Left colon (tissue), 2 donors: ENCODE measurements at places on chromosomes 5 and 9.
A peak's percentile ranks its signal among the peaks of the same experiment; 100 is the strongest.

DNA sequence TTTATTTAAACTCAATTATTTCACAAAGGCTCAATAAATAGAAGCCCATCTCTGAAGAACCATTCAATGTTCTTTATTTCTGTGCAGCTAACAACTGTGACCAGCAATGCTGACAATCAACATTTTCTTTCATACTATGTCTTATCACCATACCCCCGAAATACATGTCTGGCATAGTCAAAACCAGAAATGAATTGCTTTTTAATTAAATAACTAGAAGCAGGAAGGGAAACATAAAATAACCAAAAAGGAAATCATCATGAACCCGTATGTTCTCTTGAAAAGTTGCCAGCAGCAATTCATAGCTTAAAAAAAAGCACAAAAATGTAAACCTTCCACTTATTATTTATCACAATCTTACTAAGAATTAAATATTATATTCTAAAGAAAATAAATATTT, 212.4 kb downstream of the TMEM232 start:
- DNase-seq, result no peak

GRCh38 chr9:73149371-73150067, 2.1 kb upstream of the ANXA1 start:
- no peak for DNase-seq

DNA sequence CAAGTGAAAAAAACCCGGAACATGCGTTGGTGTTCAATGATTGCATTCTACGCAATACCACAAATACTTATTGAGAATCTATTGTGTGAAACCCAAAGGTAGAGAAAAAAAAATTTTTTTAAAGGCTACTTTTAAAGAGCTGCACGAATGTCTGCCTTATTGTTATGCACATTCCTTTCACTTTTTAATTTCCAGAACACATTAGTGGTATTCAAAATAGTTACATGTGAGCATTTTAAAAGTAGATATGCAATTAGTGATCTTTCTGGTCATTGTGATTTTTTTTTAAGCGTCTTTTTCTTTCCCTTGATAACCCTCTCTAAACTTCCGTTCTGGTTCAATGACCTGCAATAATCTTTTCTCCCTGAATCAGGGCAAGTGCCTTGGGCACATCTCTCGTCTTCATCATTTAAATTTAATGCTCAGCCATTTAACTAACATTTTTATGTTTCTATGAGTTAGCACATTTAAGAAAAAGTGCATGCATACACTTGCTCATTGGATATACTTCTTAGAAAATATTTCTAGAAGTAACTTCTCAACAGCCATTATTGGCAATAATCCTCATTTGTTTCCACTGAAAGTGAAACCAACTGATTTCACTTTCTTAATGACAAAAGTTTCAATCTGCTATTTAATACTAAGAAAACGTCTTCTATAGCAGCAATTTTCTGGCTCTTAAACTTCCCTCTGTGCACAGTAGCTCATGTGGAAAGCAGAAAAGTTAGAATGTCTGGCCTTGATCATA, 80.3 kb downstream of the CDH6 start:
- no peak for DNase-seq

GRCh38 chr5:44388321-44389089, 715 bp downstream of the FGF10 start:
- DNase-seq, result no peak

GRCh38 chr5:34675857-34676256, 19.7 kb downstream of the RAI14 start:
- no peak for DNase-seq

DNA sequence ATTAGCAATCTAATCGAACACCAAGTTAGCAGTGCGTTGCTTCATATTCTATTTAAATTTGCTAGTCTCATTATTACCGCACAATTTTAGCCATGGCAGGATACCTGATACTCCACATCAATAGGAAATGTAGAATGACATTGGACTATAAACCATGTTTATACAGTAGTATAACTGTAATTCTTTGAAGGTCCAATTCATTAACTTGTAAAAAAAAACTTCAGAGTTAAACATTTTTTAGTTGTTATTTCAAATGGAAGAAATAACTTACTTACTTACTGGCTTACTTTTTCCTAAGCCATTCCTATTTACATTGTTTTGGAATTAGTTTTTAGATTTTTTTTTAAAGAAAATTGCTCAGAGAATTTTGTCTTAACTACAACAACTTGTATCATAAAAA, 35.4 kb upstream of the ACOT12 start:
- no peak for DNase-seq

- DNase-seq, result peak; percentile 44
Measured at GRCh38 chr5:79020861-79021561, 35.9 kb upstream of the ARSB start.

GRCh38 chr5:127849891-127850290, 146.7 kb downstream of the CCDC192 start:
- peak; percentile 52 for DNase-seq

DNA sequence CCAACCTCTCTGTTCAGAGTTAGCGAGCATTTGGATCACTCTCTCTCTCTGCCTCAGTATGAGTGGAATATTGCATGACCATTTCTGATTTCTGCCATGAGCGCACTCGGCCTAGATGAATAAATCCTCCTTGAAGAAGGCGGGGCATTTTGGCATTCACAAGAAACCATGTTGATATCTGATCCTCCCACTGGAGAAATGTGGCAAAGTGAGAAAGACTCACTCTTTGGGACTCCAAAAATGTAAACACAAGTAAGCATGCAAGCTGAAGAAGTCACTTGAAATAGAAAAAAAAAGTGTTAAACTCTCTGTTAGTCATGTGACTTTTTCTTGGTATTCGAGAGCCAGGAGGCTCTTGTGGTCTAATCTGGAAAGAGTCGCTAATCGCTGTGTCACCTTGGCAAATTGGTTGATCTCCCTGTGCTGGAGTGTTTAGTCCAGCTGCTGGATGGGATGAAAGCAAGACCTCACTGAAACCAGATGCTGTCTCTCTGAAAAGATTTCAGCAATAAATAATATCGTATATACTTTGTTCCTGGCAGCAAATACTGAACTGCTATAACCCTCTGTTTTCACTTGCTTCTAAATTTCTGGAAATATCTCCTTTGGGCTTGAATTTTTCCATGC, 95.5 kb downstream of the GHR start:
- DNase-seq, result no peak

- no peak for DNase-seq
Measured at GRCh38 chr5:173326501-173326960, 1.7 kb downstream of the STC2 start.

DNA sequence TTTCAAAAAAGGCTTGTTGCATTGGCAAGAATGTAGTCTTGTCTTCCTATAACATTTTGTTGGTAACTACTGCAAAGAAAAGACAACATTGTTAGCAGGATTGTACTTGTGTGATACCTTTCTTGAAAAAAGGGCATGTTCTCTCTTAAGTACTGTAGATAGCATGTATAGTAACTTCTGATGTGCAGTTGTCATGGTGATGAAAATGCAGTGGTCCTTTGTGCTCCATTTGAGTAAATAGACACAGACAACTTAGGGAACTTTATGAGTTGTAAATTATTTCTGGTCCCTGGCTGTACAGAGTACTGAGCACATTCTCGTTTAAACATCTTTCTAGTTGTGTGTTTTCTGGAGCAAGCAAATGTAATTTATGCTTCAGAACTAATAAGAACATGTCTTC, 103.3 kb downstream of the CD180 start:
- no peak for DNase-seq

DNA sequence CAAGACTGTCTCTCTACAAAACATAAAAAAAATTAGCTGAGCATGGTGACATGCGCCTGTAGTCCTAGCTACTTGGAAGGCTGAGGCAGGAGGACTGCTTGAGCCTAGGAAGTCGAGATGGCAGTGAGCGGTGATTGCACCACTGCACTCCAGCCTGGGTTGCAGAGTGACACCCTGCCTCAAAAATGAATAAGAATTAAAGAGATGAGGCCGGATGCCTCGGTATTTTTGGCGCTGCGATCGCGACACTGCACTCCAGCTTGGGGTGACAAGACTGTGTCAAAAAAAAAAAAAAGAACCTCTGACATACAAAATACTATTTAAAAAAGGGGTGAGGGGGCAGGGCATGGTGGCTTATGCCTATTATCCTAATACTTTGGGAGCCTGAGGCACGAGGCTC, 7.3 kb downstream of the GPBP1 start:
- DNase-seq, result no peak

DNA sequence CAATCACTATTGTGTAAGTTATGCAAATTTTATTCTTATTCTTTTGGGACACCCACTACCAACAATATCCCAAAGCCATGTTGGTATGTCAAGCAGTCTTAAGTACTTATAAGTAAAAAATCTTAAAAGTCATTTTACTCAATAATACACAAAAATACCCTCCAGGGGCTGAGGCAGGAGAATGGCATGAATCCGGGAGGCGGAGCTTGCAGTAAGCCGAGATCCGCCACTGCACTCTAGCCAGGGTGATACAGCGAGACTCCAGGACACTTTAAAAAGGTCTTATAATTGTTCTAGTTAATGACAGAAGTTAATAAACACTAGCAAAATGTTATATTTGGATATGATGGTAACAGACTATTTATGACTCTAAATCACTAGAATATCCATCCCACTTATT, 16.8 kb downstream of the CLINT1 start:
- DNase-seq, result no peak

- peak; percentile 88 for DNase-seq
Measured at GRCh38 chr5:177086654-177087397, at the start of gene FGFR4. FGFR4 (plus strand) TSS chr5:177086915; CDS start chr5:177089603, 2,688 bp downstream.

GRCh38 chr9:123952641-123953495, 22.9 kb upstream of the DENND1A start:
- no peak for DNase-seq

DNA sequence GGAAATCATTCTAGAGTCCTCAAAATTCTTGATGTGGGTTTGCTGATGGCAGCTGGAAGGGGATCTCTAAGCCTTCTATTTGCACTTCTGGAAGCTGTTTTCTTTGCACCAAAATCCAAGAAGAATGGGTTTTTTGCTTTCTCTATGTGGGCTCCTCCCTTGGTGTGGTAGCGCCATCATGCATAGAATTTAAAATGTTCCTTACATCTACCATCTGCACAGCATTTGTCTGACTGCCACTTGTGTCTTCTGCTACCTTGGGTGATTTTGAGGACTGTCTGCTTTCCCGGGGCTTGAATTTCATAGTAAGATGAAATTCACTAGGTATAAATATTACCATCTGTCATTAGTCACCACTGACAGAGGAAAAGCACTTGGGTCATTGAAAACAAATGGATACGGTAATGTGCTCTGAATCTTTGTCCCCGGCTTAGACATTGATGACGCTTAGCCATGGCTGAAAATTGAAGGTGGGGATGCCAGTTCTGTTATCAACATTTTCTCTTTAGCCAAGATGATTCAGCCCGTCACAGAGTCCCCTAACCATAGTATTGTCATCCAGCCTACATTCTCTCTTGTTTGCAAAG, 30.0 kb downstream of the SNX30 start:
- no peak for DNase-seq

DNA sequence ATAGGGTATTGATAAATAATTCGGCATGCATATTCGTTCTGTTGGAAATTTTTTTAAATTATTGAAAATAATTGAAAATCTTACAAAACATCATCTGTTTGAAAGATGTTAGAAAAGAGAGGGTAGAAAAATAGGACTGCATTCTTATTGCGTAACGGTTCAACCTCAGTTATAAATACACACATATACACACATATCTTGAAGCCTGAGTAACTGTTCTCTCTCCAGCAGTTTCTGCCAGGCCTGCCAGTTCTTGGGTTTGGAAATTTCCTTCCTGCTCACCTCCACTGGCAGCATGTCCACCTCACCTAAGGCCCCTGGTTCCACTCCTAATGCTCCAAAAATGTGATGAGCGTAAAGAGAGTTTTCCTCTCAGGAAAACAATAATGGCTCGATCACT, 9.1 kb downstream of the SPATA31E1 start:
- no peak for DNase-seq

- DNase-seq, result no peak
Measured at GRCh38 chr9:117116084-117116483, 298.8 kb downstream of the ASTN2 start.

DNA sequence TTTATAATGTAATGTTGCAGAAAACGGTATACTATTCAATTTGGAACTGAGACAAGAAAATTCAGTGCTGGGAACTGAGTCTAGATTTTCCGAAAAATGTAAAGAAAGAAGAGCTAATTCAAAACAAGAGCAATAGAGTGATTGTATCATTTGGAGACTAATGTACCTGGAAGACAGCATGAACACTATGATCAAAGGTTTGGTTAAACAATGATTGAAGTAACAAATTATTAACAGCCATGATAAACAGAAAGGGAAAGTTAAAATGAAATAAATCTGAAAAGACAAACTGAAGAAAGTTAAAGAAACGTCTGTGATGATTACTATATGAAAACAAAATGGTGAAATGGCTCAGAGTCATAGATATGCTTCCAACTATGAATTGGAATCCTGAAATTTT, 300.6 kb upstream of the MPDZ start:
- no peak for DNase-seq

DNA sequence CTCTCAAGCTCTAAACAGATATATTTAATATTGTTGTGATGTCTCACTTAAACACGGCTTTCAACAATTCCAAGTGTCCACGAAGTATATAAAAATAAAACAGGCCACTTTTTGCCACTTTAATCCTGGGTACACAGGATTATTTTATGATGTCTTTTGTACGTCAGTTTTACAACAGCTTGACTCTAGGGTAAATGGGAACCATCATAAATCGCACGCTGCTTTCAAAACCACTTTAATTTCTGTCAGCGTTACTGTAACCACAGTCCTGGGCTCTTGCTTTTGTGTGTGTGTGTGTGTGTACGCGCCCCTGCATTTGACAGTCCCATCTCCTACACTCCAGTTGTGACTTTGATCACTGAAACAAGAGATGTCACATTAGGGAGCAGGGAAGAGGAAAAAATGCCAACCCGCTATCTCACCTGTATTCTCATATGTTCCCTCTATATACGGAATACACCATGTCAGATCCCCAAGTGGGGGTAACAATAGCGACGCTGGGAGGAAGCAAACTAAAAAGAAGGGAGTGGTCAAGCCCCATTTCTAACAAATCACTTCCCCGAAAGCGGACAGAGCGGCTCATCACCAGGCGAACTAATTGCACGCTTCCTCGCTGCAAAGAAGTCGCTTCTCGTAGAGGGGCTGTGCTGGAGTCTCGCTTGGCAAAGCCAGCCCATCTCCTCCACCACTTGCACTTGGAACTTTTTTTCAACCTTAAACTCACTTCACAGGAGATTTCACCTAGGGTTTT, 1.2 kb downstream of the BNC2 start:
- no peak for DNase-seq

GRCh38 chr5:2727550-2727949, 23.9 kb downstream of the IRX2 start:
- DNase-seq, result no peak

DNA sequence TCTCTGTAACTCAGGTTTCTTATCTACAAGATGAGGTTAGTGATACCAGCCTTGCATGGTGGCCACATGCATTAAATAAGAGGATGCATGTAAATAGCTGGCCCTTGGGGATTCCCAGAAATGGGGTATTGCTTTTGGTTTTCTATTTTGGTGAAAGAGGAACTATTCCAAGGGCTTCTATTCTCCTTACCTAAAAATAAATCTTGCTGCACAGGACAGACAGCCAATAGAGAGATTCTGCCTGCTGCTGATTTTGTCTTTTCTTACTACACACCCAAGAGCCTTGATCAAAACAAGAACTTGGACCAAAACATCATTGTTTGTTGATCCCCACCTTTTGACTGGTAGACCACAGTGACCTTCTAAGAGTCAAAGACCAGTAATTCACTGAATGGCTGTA, 161.8 kb downstream of the PJA2 start:
- no peak for DNase-seq

- DNase-seq, result peak; percentile 8
Measured at GRCh38 chr5:135447298-135447929, at the start of gene DCANP1. DCANP1 (minus strand) TSS chr5:135447348; CDS start chr5:135447108, 240 bp downstream.

- DNase-seq, result no peak
Measured at GRCh38 chr9:78297672-78297961, 692 bp downstream of the PSAT1 start.
